ENCODE measurements at places on chromosomes 4 and X.

- DNase-seq, result no peak
Measured at GRCh38 chrX:63402106-63402505, 51.0 kb upstream of the SPIN4 start.

- no peak for DNase-seq
Measured at GRCh38 chr4:110492522-110492921, 16.6 kb downstream of the ENPEP start.

DNA sequence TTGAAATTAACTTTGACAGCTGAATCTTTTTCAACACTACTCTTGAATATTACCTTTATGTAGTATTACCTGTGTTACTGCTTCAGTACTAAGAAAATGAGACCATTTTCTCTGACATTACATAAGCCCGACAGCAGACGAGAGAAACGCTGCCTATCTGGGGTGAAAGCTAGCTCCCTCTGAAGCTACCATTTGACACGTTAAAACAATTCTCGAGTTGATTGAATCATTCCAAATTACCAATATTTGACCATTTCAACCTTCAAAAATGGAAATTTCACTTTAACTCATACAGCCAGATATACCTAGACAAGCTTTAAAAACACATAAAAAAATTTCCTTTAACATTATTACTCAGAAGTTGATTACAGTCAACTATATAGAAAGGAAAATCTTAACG is 836 bp downstream of the GPM6A start:
- DNase-seq, result no peak

DNA sequence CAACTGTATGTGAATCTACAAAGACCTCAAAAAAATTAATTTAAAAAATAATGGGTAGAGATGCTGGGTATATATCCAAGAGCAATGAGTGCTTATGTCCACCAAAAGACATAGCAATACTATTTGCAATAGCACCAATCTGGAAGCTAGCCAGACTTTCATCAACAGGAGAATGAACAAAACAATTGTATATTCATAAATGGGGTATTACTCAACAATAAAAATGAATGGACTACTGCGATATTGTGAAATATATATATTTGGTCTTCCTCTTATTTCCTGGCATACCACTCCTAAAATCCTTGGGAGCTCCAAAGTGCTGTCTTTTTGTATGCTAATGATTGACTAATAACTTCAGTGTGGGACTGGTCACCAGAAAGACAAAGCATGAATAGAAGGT is 77.5 kb downstream of the MSN start:
- no peak for DNase-seq
